ENCODE measurements at places on chromosomes 5 and 9.

GRCh38 chr5:83396662-83397061, 74.9 kb upstream of the VCAN start:
- no peak for DNase-seq

DNA sequence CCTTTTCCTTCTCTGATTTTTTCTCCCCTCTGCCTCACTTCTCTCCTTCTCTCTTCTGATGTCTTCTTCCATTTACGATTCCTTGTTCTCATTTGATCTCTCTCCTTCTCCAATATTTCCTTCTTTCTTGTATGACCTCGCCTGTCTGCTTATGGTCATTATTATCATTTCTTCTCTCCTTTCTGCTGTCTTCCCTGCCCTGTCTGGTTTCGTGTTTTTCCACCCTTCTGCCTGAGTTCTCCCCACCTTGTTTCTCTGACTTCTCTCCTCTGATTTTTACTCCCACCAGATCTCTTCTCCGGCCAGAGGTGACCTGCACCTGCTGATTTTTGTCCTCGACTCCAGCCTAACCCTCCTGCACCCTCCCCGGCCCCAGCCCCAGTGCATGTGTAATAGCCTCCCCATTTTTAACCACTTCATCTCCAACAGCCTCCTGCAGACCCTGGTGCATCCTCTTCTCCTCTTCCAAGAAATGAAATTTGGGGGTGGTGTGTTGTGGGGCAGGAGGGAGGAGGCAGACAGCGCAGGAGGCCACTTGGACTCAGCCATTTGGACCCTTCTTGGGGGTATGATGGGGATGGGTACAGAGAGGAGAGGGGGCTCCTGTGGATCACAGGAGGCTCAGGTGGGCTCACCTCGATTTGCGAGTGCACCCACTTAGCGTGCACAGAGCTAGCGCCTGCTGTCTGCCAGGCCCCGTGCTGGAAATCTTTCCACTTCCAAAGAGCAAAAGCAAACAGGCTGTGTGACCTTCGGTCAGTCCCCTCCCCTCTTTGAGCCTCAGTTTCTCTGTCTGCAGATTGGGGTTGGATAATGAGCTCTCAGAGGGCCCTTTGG, 32.5 kb downstream of the GSN start:
- no peak for DNase-seq

- no peak for DNase-seq
Observed at GRCh38 chr5:73367650-73368049, 80.9 kb downstream of the FOXD1 start.

DNA sequence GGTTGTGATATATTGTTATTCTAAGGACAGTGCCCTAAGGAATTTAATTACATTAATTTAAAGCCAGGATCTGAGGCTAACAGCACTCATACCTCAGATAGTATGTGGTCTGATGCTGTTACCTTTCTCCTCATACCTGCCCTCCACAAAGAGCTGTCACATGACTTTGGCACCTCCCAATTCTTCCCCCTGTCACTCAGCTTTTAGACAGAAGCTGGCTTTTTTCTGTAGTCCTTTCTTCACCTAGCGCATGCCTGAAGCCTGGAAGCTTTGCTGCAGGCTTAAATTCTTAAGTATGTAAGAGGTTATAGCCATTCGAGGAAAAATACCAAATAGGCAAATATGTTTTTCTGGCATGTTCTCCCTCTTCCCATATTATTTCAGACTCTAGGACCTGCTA, 61.0 kb upstream of the ADAMTS19 start:
- no peak for DNase-seq

GRCh38 chr5:74382123-74382855, 258.2 kb downstream of the ENC1 start:
- no peak for DNase-seq

DNA sequence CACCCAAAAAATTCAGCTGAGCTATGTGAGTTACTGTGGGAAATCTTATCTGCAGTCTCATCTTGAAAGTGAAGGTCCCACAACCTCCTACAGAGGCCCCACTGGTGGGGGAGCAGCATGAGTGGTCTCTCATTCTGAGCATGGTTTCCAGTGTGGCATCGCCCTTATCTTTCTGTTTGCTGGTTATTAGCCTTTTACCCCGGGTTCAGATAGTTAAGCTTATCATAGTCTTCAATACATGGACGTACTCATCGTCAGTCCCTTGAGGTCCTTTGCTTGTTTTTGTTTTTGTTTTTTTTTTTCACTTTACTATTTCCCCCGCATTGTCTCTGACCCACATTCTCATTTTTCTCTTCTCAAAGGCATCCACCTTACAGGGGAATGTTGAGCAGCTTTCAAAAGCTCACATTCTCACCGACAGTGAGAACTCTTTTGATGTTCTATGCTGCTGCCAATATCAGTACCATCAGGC, 7.7 kb upstream of the HAVCR2 start:
- no peak for DNase-seq

- no peak for DNase-seq
Observed at GRCh38 chr9:131500377-131500776, 2.3 kb upstream of the POMT1 start.

GRCh38 chr5:151896031-151896691, 28.5 kb downstream of the GLRA1 start:
- DNase-seq: no peak

- no peak for DNase-seq
Observed at GRCh38 chr5:80725446-80725845, 70.7 kb upstream of the DHFR start.

GRCh38 chr5:166991601-166992000, 1299.8 kb upstream of the WWC1 start:
- DNase-seq: no peak

DNA sequence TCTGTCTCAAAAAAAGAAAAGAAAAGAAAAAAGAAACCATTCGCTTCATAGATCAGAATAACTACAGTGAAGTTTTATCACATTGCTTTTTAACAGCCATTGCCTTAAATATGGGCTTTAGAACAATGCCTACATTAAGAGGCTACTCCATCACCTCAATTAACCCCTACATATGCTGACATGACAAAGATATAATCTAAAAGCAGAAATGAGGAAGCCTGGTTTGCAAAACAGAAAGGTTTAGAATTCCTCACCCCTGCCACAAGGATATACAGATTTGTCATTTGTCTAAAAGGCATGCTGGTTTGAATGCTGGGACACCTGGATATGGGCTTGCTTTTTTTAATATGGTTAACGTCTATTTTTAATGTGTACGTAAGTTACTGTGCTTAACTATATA, 1353.0 kb upstream of the C9orf72 start:
- no peak for DNase-seq

- no peak for DNase-seq
Observed at GRCh38 chr9:8492024-8492423, 692.4 kb upstream of the DMAC1 start.

DNA sequence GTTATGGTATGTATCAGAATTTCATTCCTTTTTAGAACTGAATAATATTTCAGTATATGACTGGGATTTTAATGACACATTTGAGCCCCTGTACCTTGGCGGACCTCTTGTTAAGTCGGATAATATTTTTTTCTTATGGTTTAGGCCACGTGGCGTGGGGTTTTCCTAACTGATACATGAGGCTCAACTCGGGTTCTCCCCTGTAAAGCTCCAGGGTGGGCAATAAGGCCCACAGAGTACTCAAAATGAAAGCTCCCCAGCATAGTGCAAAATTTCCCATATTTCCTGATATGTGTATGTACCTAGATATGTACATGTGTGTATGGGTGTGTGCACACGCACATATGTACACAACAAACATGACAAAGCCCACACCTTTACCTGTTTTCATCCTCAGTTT, 24.5 kb downstream of the TICAM2 start:
- DNase-seq: no peak

GRCh38 chr9:78573205-78573604, 276.3 kb downstream of the PSAT1 start:
- DNase-seq: no peak

DNA sequence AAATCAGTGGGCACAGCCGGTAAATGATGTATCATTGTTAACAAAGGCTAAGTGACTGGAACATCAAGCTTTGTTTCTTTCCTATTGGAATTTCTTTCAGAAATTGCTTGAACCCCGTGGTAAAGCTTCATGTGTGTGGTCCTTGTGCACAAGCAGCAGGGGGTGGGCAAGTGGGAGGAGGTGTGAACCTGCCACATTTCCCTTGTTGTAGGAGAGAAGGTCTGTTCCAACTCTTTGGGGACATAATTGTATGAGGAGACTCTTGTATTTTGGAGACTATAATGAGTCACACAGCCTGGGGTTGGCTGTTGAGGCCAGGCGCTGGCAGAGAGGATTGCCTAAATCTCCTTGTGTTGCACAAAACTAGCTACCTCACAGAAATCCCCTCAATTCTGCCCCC, 620.5 kb downstream of the IRX1 start:
- DNase-seq: no peak

DNA sequence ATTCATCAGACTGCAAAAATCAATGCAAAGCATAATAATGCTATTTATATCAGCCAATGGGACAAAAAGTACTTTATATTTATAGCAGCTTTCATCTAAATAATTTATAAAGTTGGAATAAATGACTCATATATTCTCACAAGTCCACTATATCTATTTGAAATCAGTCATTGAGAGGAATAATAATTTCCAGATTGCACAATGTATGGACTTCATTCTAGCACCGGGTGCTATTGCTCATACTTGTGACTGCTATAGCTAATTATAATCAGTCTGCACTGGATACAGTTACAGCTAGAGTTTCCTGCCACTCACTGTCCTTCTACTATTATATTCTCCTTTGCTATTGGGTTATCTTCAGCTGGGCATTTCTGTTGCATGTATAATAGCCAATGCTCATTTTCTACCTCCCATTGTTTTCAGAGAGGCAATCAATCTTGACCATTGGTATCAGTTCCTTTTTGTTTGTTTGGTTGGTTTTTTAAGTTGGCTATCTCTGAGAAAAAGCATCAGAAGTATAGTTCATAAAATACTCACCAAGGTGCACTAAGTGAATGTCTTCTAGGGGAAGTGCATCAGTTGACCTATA, 1.9 kb downstream of the CDH18 start:
- DNase-seq: no peak

- DNase-seq: no peak
Observed at GRCh38 chr5:25892211-25892610, 1146.2 kb downstream of the CDH9 start.

- no peak for DNase-seq
Observed at GRCh38 chr9:33446240-33446945, 1.0 kb downstream of the AQP3 start.
